ENCODE measurements at places on chromosomes 2 and 18. TPM values are rescaled to one million over a fixed set of nuclear protein-coding genes. Genes with fewer than 3 reads are reported as not detected.
A peak's percentile ranks its signal among the peaks of the same experiment; 100 is the strongest.

UGT1A4 gene
- total RNA-seq = not detected

PSMA8 gene
- not detected for total RNA-seq

TWIST2 gene
- total RNA-seq = 0.47 TPM

CFAP210 gene
- total RNA-seq = not detected

RBM43 gene
- 2.6 TPM for total RNA-seq

UCN gene
- total RNA-seq = 0.94 TPM

- no peaks in the 10 kb centered on the region for H3K27me3 ChIP-seq
- H3K4me3 ChIP-seq = peak overlapping the region; percentile 28
- no peak overlapping the region for H3K27ac ChIP-seq
- peaks cover 11% of the 10 kb centered on the region for H3K4me1 ChIP-seq
- no peaks in the 10 kb centered on the region for H3K36me3 ChIP-seq
These were observed 136.7 kb downstream of the SH3BP4 start for GRCh38 chr2:235088496-235088921.

- DNase-seq = no peak
- H3K36me3 ChIP-seq = peaks cover 59% of the 10 kb centered on the region
- no peaks in the 10 kb centered on the region for H3K4me1 ChIP-seq
- no peaks in the 10 kb centered on the region for H3K27me3 ChIP-seq
These were observed 50.0 kb downstream of the PUM2 start for GRCh38 chr2:20300656-20301055.

GRCh38 chr2:162070228-162070936 is 3.6 kb downstream of the DPP4 start:
- no peaks in the 10 kb centered on the region for H3K36me3 ChIP-seq
- H3K27ac ChIP-seq = no peak overlapping the region
- H3K4me3 ChIP-seq = no peak overlapping the region

GRCh38 chr18:8708670-8709069 is 3.3 kb downstream of the MTCL1 start:
- DNase-seq = no peak
- H3K4me1 ChIP-seq = peaks cover 22% of the 10 kb centered on the region
- peaks cover 5% of the 10 kb centered on the region for H3K27me3 ChIP-seq
- H3K4me3 ChIP-seq = no peak overlapping the region
- H3K27ac ChIP-seq = no peak overlapping the region
- no peaks in the 10 kb centered on the region for H3K36me3 ChIP-seq

DNA sequence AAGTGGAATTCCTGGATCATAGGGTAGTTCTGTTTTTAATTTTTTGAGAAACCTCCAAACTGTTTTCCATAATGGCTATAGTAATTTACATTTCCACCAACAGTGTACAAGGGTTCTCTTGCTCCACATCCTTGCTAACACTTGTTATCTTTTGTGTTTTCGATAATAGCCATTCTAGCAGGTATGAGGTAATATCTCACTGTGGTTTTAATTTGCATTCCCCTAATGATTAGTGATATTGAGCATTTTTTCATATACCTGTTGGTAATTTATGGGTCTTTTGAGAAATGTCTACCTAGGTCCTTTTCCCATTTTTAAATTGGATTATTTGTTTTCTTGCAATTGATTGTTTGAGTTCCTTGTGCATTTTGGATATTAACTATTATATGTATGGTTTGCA is 39.6 kb downstream of the DIS3L2 start:
- H3K4me1 ChIP-seq = peaks cover 14% of the 10 kb centered on the region
- DNase-seq = no peak
- no peaks in the 10 kb centered on the region for H3K27me3 ChIP-seq
- H3K27ac ChIP-seq = no peak overlapping the region
- no peak overlapping the region for H3K4me3 ChIP-seq

DNA sequence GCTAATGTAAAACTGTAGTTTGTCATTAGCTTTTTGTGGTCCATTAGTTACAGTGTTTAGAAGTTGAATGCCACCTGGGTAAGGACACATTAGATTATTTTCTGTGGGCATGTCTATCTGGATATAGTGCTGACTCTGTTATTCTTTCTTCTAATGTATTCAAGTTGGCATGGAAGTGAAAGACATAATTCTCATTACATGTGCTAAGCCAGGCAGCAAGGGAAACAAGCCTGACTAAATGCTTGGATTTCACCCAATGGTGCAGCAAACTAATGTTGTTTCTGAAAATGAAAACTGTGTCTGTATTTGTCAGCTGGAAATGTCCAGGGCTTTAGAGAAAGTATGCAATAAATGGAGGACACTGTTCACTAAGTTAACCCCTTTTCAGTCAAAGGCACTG is 100.7 kb downstream of the NUP35 start:
- no peaks in the 10 kb centered on the region for H3K36me3 ChIP-seq
- no peak overlapping the region for H3K27ac ChIP-seq
- peaks cover 4% of the 10 kb centered on the region for H3K4me1 ChIP-seq
- no peak for DNase-seq
- no peak overlapping the region for H3K4me3 ChIP-seq

DNA sequence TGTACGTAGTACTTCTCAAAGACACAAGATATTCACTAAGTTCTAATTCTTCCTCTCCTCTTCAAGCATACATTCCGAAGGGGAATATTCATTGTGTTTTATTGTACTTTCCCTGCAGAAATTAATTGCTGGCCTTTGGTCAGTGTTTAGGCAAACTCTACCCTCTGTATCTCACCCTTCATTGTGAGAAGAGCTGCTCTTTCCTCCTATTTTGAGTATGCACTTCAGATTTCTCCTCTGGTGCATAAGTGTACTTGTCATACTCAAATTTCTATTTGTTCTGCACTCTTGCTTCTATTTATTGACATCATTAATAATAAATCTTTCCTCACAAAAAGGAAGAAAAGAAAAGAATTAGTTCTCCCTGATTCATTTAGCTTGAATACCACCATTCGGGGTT is 485.4 kb upstream of the SLC8A1 start:
- H3K4me1 ChIP-seq = no peaks in the 10 kb centered on the region
- H3K36me3 ChIP-seq = no peaks in the 10 kb centered on the region
- no peaks in the 10 kb centered on the region for H3K27me3 ChIP-seq
- no peak for DNase-seq
- no peak overlapping the region for H3K27ac ChIP-seq
- H3K4me3 ChIP-seq = no peak overlapping the region

DNA sequence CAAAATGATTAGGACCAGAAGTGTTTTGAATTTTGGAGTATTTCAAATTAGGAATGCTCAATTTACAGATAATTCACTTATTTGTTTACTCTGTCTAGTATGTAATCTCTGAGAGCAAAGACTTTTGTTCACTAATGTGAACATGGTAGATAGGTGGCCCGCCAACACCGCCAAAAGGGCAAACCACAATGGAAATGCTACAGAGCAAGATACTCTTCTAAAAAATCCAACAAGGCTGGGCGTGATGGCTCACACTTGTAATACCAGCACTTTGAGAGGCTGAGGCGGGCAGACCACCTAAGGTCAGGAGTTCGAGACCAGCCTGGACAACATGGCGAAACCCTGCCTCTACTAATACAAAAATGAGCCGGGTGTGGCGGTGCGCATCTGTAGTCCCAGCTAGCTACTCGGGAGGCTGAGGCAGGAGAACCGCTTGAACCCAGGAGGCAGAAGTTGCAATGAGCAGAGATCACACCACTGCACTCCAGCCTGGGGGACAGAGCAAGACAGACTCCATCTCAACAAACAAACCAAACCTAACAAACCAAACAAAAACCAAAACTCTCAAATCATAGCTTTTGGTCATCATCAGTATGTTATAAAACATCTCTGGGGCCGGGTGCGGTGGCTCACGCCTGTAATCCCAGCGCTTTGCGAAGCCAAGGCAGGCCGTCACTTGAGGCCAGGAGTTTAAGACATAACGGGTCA is 2.4 kb downstream of the CCT4 start:
- H3K4me3 ChIP-seq = no peak overlapping the region
- H3K27me3 ChIP-seq = no peaks in the 10 kb centered on the region
- no peak for DNase-seq
- no peak overlapping the region for H3K27ac ChIP-seq
- peaks cover 55% of the 10 kb centered on the region for H3K36me3 ChIP-seq

GRCh38 chr2:231395188-231396057 is at the start of gene B3GNT7:
Gene B3GNT7 (plus strand): TSS chr2:231395710. CDS start chr2:231395804, 94 bp downstream.
- H3K4me3 ChIP-seq = peak within 1 kb of the TSS; percentile 33
- H3K27me3 ChIP-seq = peaks cover 6% of the 10 kb centered on the region
- no peak for DNase-seq
- no peak within 1 kb of the TSS for H3K27ac ChIP-seq
- H3K4me1 ChIP-seq = peaks cover 5% of the 10 kb centered on the region

GRCh38 chr18:53887447-53887846 is 337.0 kb downstream of the MBD2 start:
- no peaks in the 10 kb centered on the region for H3K36me3 ChIP-seq
- no peak overlapping the region for H3K27ac ChIP-seq
- no peaks in the 10 kb centered on the region for H3K4me1 ChIP-seq
- DNase-seq = no peak

- no peaks in the 10 kb centered on the region for H3K4me1 ChIP-seq
- DNase-seq = peak; percentile 45
- peak overlapping the region; percentile 31 for H3K27ac ChIP-seq
- no peaks in the 10 kb centered on the region for H3K36me3 ChIP-seq
- H3K4me3 ChIP-seq = peak overlapping the region; percentile 46
- H3K27me3 ChIP-seq = no peaks in the 10 kb centered on the region
These were observed 146.7 kb downstream of the TSN start for GRCh38 chr2:121902171-121902591.

GRCh38 chr2:147800316-147800715 is 44.5 kb upstream of the ACVR2A start:
- H3K4me3 ChIP-seq = no peak overlapping the region
- no peaks in the 10 kb centered on the region for H3K27me3 ChIP-seq
- no peak overlapping the region for H3K27ac ChIP-seq
- H3K4me1 ChIP-seq = no peaks in the 10 kb centered on the region
- no peak for DNase-seq

GRCh38 chr2:105404736-105405135 is 5.9 kb upstream of the FHL2 start:
- H3K36me3 ChIP-seq = no peaks in the 10 kb centered on the region
- H3K27ac ChIP-seq = peak overlapping the region; percentile 61
- no peak for DNase-seq

- H3K27ac ChIP-seq = no peak overlapping the region
- no peaks in the 10 kb centered on the region for H3K4me1 ChIP-seq
- H3K27me3 ChIP-seq = no peaks in the 10 kb centered on the region
- DNase-seq = no peak
- H3K36me3 ChIP-seq = no peaks in the 10 kb centered on the region
These were observed 71.2 kb downstream of the CERKL start for GRCh38 chr2:181585732-181586131.

- H3K27ac ChIP-seq = peak overlapping the region; percentile 95
- no peaks in the 10 kb centered on the region for H3K27me3 ChIP-seq
- peak overlapping the region; percentile 86 for H3K4me3 ChIP-seq
- DNase-seq = no peak
These were observed 1.6 kb downstream of the SETBP1 start for GRCh38 chr18:44682201-44682870.

DNA sequence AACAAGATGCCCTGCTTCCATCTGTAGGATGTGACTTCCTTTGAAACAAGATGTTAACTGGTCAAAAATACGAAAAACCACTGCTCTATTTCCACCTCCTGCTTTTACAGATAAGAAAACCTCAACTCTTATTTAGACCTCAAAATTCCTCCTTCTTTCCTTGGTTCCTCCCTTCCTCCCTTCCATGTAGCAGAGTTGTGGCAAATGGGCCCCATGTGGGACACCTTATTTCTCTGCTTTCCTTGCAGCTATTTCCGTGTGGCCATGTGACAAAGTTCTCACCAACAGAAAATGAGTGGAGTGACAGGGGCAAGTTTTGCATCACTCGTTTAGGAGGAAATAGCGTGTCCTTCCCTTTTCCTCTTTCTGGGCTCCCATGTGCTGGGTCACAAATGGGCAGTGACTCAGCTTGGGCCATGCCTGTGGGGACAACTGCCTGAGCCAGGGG is 69.4 kb upstream of the SMAD2 start:
- no peak for DNase-seq
- H3K27me3 ChIP-seq = no peaks in the 10 kb centered on the region
- no peak overlapping the region for H3K4me3 ChIP-seq

DNA sequence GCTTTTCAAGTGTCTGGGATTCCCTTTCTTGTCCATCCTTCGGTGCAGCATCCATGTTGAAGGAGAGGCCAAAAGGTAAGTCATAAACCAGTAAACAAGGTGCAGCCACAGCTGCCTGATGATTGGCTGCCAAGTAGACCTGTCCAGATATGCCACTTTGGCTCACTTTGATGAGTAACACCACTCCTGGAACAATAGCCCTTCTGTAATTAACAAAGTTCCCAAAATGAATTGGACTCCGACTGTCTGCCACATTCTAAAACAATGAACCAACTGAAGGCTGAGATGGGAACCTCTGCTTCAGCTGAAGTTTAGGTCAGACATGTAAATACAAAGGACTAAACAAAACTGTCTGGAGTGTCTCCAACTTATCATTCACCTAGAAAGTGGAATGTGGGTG is 82.2 kb upstream of the LGALSL start:
- H3K4me1 ChIP-seq = no peaks in the 10 kb centered on the region
- H3K27ac ChIP-seq = no peak overlapping the region
- no peak for DNase-seq
- H3K36me3 ChIP-seq = no peaks in the 10 kb centered on the region
- H3K4me3 ChIP-seq = no peak overlapping the region
- peaks cover 4% of the 10 kb centered on the region for H3K27me3 ChIP-seq

DNA sequence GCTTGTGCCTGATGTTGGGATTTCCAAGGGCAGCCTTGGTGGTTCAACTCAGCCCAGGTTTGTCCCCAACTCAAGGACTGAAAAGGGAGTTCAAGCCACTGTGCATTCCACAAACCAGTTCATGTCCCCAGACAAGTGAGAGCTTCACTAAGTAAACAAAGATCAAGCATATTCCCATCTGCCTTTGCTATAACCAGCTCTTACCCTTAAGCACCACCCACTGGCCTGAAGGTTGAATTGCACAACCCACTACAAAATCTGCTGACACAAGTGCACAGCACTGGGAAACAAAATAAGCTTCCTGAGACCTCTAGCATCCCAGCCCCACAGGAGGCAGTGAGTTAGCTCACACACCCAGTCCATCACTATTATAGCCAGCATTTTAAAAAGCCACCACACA is 516.7 kb downstream of the NR4A2 start:
- H3K36me3 ChIP-seq = no peaks in the 10 kb centered on the region
- DNase-seq = no peak
- no peaks in the 10 kb centered on the region for H3K4me1 ChIP-seq
- no peak overlapping the region for H3K27ac ChIP-seq
- no peak overlapping the region for H3K4me3 ChIP-seq

- no peaks in the 10 kb centered on the region for H3K27me3 ChIP-seq
- no peak overlapping the region for H3K4me3 ChIP-seq
- no peak for DNase-seq
- no peaks in the 10 kb centered on the region for H3K4me1 ChIP-seq
These were observed 4.5 kb downstream of the FKBP7 start for GRCh38 chr2:178473931-178474330.

- peaks cover 3% of the 10 kb centered on the region for H3K27me3 ChIP-seq
- DNase-seq = no peak
- H3K36me3 ChIP-seq = no peaks in the 10 kb centered on the region
- no peaks in the 10 kb centered on the region for H3K4me1 ChIP-seq
- H3K27ac ChIP-seq = no peak overlapping the region
These were observed 65.2 kb upstream of the SALL3 start for GRCh38 chr18:78914249-78914935.

Measured in heart left ventricle (tissue), 16 donors.